Activated CD4-positive, alpha-beta T cell treated with anti-CD3 and anti-CD28 coated beads, Interleukin-2, amount 10 ng/mL, durations not matched to agents 7 days and 5 days (primary cell): ENCODE measurements at places on chromosomes 16 and 17. TPM values are rescaled to one million over a fixed set of nuclear protein-coding genes. Genes with fewer than 3 reads are reported as not detected.

The GAS2L2 gene
- not detected for total RNA-seq

The KRTAP1-5 gene
- total RNA-seq, result not detected

The CHTF18 gene
- total RNA-seq, result 85.9 TPM

The PEMT gene
- total RNA-seq, result 10.8 TPM

The SMIM36 gene
- not detected for total RNA-seq

The C1QTNF8 gene
- not detected for total RNA-seq
